ENCODE measurements at places on chromosomes 2 and 18.
A peak's percentile ranks its signal among the peaks of the same experiment; 100 is the strongest.

DNA sequence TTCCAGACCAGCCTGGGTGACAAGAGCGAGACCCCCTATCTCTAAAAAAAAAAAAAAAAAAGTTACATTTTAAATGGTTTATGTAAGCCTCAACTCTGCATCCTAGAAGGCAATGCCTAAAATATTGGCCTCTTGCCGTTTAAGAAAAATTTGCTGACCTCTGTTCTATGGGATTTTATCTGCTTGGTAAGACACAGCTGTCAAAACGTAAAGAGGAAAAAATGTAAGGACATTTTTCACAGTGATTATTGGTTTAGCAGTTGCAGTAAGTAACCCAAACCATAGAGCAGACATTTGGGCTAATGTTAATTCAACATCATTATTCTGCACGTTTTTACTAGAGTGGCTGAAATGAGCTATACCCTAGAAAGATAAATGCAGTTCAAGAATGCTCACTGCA is 14.4 kb upstream of the E2F6 start:
- no peak for DNase-seq

DNA sequence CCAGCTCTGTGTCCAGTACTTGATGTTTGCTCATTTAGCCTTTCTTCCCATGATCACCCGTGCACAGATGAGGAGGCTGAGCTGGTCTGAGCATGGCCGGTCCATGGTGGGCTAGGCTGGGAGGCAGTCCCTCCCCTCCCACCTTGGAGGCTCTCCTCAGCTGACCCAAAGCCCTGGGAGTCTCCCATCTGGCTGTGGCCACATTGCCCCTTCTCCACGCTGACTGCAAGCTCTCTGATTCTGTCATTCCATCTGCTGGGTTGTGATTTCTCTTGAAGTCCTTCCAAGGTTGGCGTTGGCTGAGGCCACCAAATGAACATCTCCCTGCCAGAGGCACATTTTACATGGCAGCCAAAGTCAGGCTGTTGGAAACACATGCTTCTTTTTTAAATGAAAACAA is 44.0 kb downstream of the ACKR3 start:
- no peak for DNase-seq

- peak; percentile 35 for DNase-seq
These were observed 212.4 kb upstream of the STK17B start for GRCh38 chr2:196383799-196384198.

DNA sequence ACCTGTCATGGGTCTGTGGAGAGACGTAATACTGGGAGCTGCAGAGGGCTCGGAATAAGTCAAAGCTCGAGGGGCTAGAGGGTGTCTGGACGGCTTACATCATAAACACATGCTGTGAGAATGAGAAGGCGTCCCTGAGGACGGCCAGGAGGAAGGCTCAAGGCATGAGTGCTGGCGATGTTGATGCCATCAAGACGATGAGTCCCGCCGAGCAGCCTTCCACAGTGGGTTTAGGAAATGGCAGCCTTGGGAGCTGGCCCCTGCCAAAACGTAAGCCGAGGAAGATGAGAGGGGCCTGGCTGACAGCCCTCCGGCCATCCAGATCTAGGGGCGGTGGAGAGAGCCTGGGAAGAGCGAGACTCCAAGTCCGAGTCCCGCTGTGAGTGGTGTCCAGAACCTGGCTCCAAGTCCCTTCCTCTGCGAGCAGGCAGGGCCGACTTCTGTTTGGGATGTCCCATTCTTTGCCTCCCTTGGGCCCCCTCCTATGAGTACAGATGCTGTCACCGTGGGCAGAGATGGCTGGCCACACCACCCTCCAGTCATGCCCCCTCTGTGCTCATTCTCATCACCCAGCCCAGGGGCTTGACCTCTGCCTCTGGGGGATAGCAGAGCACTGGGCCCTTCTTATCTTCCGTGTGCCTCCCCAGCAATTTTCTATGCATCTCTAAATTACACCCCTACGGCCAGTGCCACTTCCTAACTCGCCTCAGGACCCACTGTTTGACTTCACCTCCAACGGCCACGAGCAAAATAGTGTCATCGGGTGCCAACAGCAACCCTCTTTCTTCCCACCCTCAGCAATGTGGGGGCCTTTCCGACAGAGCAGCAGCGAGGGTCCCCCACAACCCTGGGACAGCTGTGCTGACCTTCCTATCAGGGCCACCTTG is 175.7 kb downstream of the FAM210A start:
- no peak for DNase-seq

GRCh38 chr2:7896940-7897487 is 784.8 kb upstream of the ID2 start:
- no peak for DNase-seq

DNA sequence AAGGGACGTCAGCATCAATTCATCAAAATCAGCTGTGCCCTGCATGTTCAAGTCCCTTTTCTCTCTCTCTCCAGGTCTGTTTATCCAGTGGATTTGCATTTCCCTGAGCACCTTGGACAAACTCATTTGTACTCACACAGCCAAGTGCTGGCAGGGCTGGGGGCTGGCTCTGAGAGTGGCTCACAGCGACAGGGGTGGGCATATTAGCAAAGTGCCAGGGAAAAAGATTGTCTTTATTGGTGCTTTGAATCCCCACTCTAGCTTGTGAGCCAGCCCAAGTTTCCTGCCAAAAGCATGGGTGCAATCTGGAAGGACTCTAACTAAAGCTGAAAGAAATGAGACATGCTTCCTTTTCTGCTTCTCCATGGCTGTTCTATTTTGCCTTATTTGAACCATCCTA is 56.6 kb downstream of the ACOXL start:
- no peak for DNase-seq

DNA sequence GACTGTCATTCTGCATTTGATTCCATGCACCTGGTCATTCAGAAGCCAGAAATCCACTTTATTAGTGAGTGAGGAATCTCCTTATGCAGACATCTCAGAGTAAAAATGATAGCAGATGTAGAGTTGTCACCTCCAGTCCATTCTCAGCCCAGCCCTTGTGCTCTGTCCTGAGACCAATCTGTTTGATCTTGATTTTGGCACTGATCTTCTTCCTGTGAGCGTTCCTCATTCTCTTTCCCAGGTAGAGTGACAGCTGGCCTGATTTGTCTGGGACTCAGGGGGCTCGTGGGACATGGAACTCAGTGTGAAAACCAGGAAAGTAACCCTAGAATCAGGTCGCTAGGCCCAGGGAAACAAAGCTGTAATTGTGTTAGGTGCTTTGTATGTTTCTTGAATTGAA is 8.9 kb downstream of the ARHGAP25 start:
- DNase-seq: no peak

- no peak for DNase-seq
These were observed 17.6 kb downstream of the HIBCH start for GRCh38 chr2:190302052-190302451.

GRCh38 chr2:185393091-185393490 is 345.5 kb upstream of the FSIP2 start:
- DNase-seq: no peak

DNA sequence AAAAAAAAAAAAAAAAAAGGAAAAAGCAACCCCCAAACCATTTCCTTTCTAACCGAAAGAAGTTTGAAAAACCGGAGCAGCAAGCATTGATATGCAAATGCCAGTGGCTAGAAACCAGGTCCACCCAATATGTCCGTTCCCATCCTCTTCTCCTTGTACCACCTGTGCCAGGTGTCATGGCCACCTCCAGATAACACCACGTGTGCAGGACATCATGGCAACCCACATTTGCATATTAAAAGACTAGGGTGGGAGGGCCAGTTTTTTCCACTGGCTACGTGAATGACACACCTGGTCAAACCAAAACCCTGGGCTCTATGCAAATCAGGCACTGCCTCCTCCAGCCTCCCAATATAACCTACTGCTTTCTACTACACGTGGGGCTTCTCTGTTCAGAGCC is 303.3 kb upstream of the GULP1 start:
- no peak for DNase-seq

- peak; percentile 71 for DNase-seq
These were observed 53.2 kb downstream of the NYAP2 start for GRCh38 chr2:225452677-225453076.

DNA sequence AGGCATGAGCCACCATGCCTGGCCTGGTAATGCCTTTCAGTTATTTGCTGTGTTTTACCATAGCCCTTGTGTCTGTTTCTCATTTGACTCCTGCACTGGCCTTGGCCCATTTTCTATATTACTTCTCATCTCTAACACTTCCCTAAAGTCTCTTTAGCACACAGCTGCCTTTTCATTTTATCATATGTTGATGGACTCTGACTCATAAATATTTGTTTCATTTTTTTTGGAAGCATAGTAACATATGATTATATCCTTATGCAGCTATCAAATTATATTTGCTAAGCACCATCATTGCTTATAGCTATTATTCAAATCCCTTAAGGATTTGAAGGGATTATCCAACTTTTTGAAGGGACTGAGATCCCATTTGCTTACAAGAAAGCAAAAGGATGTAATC is 320.3 kb downstream of the GPD2 start:
- DNase-seq: no peak

DNA sequence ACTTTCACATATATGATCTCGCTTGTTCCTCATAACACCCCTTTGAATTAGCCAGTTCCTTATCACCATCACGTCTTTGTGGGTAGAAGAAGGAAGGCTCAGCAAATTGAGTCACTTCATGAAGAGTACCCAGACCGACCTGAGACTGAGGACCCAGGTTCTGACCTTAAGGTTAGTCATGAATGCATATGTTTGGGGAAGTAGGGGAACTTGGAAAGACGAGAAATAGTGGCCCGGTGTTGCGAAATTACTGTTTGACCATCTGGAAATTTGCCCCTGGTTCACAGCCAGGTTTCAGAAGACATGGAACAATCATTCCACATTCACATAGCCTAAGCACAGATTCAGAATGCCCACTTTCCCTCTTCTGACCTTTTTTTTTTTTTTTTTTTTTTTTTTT is 59.8 kb downstream of the MEIS1 start:
- DNase-seq: peak; percentile 78

GRCh38 chr2:208172125-208172524 is 8.7 kb upstream of the CRYGA start:
- DNase-seq: peak; percentile 10

DNA sequence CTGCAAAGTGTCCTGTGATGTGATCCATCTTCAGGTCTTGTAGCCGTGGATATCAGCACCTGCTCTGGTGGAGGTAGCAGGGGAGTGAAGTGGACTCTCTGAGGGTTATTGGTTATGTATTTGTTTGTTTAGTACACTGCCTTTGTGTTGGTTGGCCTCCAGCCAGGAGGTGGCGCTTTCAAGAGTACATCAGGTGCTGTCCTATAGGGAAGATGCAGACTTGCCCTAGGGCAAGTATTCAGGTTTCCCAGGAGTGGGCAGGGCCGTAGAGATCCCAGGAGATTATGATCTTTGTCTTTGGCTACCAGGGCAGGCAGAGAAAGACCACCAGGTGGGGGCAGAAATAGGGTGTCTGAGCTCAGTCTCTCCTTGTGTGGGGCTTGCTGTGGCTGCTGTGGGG is 411.8 kb downstream of the SOX11 start:
- DNase-seq: no peak

- DNase-seq: no peak
These were observed 14.2 kb upstream of the POLI start for GRCh38 chr18:54255141-54255540.

- no peak for DNase-seq
These were observed 621 bp downstream of the TXNL1 start for GRCh38 chr18:56637711-56638231.

DNA sequence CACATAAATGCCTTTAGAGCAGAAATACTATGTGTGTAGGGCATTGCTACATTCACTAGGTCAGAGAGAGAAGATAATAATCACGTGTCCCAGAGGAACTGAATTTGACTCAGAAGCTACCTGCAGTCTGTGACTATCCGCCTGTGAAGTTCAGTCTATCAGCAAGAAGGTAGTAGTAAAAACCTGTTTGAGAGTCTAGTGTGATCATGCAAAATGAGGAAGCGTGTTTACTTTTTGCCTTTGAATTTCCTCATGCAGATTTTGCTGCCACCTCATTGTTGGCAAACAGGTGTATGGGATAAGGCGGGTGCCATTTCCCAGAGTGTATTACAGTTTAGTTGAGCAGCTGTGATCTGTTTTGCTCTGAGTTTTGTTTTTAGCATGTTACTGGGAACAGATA is 403.9 kb upstream of the FANCL start:
- no peak for DNase-seq

GRCh38 chr2:23447405-23447804 is 62.4 kb downstream of the KLHL29 start:
- DNase-seq: no peak

All from M059J (cell line).